ENCODE measurements at places on chromosomes 16 and 17. TPM values are rescaled to one million over a fixed set of nuclear protein-coding genes. Genes with fewer than 3 reads are reported as not detected.

Gene CA4
- 0.18 TPM for total RNA-seq

Gene NDE1
- total RNA-seq: 48.2 TPM

Gene TMEM235
- total RNA-seq: not detected

Gene MMP25
- not detected for total RNA-seq

Gene SBK1
- total RNA-seq: 0.07 TPM

Gene TERB1
- not detected for total RNA-seq

Gene IL17C
- not detected for total RNA-seq

Gene TP53TG3B
- 0.66 TPM for total RNA-seq

Gene SEZ6L2
- total RNA-seq: 2.1 TPM

Gene SLC9A5
- 2.5 TPM for total RNA-seq

Gene TEKT3
- total RNA-seq: not detected

Gene TAT
- total RNA-seq: 0.63 TPM

Gene ABCC12
- total RNA-seq: not detected

Gene TBX2
- 0.13 TPM for total RNA-seq

Gene PLEKHH3
- total RNA-seq: 34.5 TPM

Gene ARMC7
- 15.2 TPM for total RNA-seq

Gene DHRS7C
- not detected for total RNA-seq

Gene PRKCB
- total RNA-seq: 214 TPM

Gene HCRT
- not detected for total RNA-seq

Gene CIBAR2
- not detected for total RNA-seq

Gene LITAFD
- total RNA-seq: not detected

Gene TMEM88
- 1.4 TPM for total RNA-seq

Gene SHBG
- total RNA-seq: not detected

Gene FBXO39
- total RNA-seq: not detected

Gene MYH13
- total RNA-seq: not detected

Gene CFAP20
- 56.5 TPM for total RNA-seq

Gene SLC5A10
- total RNA-seq: not detected

All from K562 (cell line).